ENCODE measurements at places on chromosomes 13 and 19.

DNA sequence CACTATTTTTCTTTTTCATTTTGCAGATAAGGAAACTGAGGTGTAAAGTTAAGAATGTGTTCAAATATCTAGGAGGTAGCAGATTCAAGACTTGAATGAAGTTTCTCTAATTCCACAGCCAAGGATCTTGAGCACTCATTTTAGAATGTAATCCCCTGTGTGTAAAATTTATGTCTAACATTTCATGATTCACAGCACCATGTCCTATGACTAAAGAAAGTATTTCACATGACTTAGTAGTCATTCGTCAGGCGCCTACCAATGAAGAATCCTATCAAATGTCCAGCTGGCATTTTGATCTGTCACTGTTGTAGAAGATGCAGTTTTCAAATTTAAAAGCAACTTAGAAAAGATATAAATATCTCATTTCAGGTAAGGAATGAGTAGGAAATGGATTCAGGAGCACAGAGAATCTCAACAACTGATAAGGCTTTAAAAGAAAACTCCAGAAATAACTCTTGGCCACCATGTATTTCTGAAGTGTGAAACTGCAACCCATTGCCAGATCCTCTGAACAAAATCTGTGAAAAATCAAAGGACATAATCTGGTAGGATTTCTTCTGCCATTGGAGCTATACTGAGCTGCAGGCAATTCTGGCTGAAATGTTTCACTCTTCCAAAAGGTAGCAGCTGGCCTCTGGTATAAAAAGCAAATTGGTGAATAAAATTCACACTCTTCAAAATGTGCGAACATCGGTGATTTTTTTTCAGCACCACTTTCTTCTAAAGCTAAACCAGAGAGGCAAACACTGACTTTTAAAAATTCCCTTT lies 92.2 kb downstream of the DCLK1 start:
- DNase-seq: no peak

- DNase-seq: no peak
Observed at GRCh38 chr13:97526556-97526955, 92.6 kb downstream of the RAP2A start.

- DNase-seq: peak; percentile 66
Observed at GRCh38 chr19:46787331-46788261, 798 bp downstream of the SLC1A5 start.

DNA sequence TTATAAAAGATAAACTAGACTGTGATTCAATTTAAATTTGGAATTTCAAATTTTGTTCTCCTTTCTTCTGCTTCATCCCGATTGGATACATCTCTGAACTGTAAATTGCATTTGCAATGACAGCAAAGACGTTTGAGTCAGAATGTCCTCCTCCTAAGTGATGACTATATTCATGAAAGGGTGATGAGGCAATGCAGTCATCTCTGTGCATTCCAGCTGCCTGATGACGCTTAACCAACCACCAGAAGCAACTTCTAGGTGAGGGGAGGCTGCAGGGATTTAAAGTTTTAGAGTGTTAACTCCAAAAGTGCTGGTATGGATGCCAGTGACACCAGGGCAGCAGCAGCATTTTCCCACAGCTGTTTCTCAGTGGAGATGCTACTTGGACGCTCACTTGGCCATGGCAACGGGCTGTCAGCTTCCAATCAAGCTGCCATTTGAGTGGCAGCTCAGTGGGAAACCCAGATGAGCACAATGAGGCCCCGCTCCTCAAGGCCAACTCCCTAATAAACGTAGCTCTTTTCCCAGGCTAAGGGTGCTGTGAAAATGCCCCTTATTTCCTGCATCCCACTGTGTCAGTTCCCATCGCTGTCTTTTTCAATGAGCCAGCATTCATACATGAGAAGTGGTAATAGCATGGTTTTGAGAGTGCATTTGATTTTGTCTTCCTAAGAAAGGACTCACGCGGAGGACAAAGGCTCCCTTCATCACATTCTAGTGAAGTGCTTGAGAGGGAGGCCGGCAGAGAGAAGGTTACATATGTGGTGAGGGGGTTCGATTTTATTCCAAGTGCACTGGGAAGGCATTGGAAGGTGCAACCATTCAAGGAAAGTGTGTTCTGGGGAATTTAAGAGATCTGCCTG lies 45.2 kb upstream of the AMER2 start:
- no peak for DNase-seq

GRCh38 chr19:277581-278165 lies 13.5 kb downstream of the PLPP2 start:
- no peak for DNase-seq

DNA sequence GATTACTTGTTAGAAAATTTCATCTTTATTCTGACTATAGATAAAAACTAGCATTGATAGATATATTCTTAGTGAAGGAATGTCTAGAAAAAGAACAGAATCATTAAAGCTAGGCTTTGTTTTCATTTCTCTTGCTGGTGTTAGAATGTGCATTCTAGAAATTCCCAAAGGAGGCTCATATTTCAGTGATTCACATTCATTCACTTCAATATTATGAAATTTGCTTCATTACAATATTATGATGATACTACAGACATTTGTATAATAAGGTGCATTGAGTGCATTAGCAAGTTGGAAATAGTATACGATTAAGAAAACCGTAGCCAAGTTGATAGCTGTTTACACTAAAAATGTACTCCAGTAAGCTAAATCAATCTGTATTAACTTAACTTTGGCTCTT lies 70.7 kb upstream of the MYCBP2 start:
- no peak for DNase-seq

DNA sequence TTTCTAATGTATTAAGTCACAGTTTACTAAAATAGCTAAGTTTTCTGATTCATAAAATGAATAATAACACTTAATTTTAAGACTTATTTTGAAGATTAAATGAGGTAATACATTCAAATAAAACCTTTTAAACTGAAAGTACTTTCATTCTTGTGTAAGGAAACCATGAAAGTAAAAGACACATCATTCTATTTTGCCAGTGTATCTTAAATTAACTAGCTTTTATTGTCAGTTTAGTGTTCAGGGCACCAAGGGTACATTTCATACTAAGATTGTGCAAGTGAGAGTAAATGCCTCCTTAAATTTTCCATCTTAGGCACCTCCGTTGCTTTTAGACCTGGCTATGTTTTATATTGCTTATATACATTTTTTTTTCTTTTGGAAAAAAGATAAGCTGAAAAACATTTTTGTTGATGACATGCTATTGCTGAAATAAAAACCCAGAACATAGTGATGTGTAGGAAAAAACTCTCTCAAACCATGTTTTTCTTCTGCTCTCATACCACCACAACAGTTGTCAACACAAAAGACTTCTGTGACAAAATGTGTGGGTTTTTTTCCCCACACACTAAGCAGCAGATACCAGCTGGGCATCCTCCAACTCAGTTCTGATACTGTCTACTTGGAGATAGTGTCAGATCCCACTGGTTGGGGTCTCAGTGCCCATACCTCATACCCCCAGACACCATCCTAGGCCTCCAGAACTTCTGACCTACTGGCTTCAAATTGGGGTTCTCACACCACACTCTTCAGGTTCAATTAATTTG lies 30.7 kb upstream of the LPAR6 start:
- no peak for DNase-seq

DNA sequence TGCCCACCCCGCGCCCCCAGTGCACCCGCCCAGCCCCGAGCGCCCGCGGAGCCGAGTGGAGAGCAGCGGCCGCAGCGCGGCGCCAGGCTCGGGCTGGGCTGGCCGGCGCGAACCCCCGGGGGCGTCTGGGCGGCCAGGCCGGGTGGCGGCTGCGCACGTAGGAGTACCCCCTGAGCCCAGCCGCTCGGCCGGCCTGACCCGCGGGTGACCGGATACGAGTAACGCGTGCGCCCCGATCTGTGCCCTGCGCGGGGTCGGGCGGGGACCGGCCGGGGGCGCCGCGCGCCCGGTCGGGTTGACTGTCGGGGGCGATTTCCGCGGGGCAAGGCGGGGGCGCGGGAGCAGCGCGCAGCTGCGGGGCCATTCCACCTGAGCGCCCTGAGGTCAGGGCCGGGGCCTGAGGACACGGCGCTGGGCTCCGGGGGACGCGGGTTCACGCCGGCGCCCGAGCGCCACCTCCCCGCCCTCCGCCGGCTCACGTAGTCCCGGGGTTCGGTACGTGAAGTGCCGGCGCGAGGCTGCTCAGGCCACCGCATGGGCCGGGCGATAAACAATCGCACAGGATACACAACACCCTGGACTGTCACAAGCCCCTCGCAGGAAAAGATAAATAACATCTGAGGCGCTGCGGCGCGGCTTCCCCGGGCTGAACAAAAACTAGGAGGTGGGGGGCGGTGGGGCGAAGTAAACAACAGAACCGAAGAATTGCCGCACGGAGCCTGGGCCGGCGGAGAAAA lies 37.6 kb upstream of the FLT1 start:
- no peak for DNase-seq

- DNase-seq: no peak
Observed at GRCh38 chr19:28350673-28351072, 862.3 kb downstream of the UQCRFS1 start.

DNA sequence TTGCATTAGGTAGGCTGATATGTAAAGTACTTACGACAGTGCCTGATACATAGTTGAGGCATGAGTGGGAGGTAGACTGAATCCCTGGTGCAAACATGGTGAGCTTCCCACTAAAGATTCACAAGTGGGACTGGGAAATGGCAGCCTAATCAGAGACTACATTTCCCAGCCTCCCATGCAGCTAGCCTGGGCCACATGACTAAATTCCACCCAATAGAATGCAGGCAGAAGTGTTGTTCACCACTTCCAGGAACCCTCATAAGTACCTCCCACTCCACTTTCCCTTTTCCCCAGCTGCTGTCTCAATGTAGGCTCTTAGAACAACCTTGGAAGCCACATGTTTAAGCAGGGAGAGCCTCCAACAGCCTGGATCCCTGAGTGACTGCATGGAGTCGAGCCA lies 104.9 kb downstream of the CACNA1A start:
- DNase-seq: peak; percentile 5

GRCh38 chr13:90883592-90883991 lies 463.9 kb upstream of the MIR17HG start:
- DNase-seq: no peak

DNA sequence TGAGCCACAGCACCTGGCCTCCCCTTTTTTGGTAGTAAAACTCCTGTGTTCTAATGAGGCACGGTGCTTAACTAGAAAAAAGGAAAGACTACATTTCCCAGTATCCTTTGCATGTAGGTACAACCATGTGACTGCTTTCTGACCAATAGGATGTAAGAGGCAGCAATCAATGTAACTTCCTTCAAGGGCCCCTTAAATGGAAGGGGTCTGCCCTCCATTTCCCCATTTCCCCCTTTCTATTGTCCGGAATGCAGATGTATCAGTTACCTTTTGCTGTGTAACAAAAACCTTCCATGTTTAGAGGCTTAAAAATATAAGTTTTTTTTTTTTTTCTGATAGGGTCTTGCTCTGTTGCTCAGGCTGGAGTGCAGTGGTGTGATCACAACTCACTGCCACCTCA lies 2.2 kb downstream of the GPR32 start:
- DNase-seq: no peak
